ENCODE measurements at places on chromosomes 4 and X. TPM values are rescaled to one million over a fixed set of nuclear protein-coding genes. Genes with fewer than 3 reads are reported as not detected.

VSIG4 gene
- 0.59 TPM for total RNA-seq

USP17L12 gene
- not detected for total RNA-seq

DNA sequence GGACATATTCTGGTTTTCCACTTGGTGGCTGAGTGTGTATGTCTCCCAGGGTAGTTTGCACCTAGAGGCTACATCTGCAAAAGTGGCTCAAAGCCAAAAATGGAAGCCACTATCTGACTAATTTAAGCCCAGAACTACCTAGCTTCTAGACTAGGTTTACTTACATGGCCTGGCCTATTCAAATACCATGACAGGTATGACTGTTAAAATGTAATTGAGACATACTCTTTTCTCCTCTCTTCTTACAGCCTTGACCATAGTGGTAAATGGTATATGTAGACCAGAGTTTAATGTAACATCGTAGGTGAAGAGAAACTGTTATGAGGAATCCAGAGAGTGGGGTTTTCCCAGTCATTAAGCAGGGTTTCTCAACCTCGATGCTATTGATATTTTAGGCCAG is 2.6 kb upstream of the TRPC5 start:
- no peak for DNase-seq

DNA sequence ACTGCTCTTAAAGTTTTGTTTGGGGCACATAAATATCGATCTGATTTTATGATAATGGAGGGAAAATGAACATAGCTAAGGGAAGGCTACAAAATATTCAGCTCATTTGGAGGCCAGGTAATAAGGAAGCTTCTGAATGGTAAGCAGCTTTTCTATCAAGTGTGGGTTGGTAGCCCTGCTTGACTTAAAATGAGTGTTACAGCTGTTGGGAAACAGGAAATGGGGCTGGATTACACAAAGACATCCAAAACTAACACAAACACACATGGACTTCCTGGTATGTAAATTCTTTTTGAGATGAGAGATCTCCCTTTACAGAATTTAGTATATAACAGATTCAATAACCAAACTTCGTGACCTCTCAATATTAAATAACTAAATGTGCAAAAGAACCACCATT is 58.0 kb downstream of the FGF16 start:
- DNase-seq = no peak

GRCh38 chr4:46975812-46976553 is 17.4 kb downstream of the GABRA4 start:
- no peak for DNase-seq

- DNase-seq = no peak
These were observed 19.6 kb downstream of the FGFR3 start for GRCh38 chr4:1812720-1813119.
